ENCODE measurements at places on chromosomes 5 and 9. TPM values are rescaled to one million over a fixed set of nuclear protein-coding genes. Genes with fewer than 3 reads are reported as not detected.

Gene MYMK
- total RNA-seq: not detected

Gene EPB41L4A
- 2.3 TPM for total RNA-seq

Gene SPATA6L
- 2.5 TPM for total RNA-seq

Gene CD274
- 1.4 TPM for total RNA-seq

Gene GPR151
- total RNA-seq: not detected

Gene PCDHAC2
- total RNA-seq: 4.4 TPM

Gene RANBP3L
- total RNA-seq: not detected

Gene CLK4
- 7.7 TPM for total RNA-seq

Gene NSUN2
- 92.7 TPM for total RNA-seq

Gene IRX1
- not detected for total RNA-seq

Gene PTPDC1
- total RNA-seq: 4.4 TPM

Gene OR1B1
- total RNA-seq: not detected

Gene LTC4S
- total RNA-seq: 0.58 TPM

Gene FAM120A
- total RNA-seq: 73.5 TPM

Gene SPATA31E1
- total RNA-seq: not detected

Gene PTGES2
- 99.3 TPM for total RNA-seq

Gene TMEM215
- not detected for total RNA-seq

Gene ZNF169
- 1.3 TPM for total RNA-seq

Gene RASGEF1C
- total RNA-seq: 0.23 TPM

Gene OR13C8
- not detected for total RNA-seq

Gene ORM2
- not detected for total RNA-seq

Gene RASGRF2
- total RNA-seq: 1.6 TPM

Gene BHMT2
- not detected for total RNA-seq

Gene GKAP1
- total RNA-seq: 4.4 TPM

Gene C9orf153
- not detected for total RNA-seq
